Fibroblast of mammary gland (primary cell): ENCODE measurements at places on chromosomes 4 and X.

DNA sequence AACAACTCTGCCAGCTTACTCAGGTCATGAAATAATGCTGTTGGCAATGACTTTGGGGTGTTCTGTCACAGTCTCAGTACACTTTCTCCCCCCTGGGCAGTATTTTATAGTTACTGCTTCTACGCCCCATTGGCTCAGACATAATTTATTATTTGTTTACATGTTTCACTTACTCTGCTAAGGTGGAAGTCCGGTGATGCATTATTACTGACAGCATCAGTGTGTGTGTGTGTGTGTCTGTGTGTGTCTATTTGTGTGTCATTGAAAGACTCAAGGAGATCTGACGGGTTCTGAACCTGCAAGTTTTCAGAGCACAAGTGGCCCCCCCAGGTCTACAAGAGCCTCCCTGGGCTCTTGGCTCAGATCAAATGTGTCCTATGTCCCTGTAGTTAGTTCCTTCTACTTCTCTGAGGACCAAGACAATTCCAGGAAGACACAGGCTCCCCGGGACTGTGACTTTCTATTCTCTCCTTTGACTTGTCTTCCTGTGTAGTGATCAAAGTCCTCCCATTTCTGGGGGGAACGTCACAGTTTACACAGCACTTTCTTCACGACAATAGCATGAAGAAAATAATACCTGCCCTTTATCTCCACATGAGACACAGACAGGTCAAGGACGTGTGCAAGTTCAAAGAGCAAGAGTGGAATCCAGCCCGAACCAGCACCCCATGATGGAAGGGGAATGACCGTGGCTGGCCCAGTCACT, 283.7 kb upstream of the GATB start:
- no peak for DNase-seq

- no peak for DNase-seq
Measured at GRCh38 chrX:8728932-8729535, 2.9 kb downstream of the ANOS1 start.

- DNase-seq, result no peak
Measured at GRCh38 chr4:44684648-44685047, 6.4 kb downstream of the GUF1 start.

DNA sequence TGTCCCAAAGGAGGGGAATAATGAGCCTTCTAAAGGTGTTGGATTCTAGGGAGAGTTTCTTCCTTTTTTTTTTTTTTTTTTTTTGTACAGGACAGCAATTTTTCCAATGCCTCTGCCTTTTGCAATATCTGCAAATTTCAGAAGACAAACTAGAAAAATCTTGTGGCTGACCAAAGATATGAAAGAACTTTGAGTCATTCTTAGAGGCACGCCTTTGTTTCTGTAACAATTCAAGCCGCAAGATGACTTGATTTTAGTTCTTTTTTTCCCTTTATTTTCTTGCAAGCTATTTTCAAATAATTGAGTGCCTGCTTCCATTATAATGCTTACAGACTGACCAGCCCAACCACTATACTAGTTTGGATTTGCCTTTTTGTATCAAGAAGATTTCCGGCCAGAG, 47.6 kb upstream of the UXT start:
- DNase-seq, result peak; percentile 68

- DNase-seq, result peak; percentile 48
Measured at GRCh38 chr4:26217961-26218676, 102.7 kb upstream of the RBPJ start.

DNA sequence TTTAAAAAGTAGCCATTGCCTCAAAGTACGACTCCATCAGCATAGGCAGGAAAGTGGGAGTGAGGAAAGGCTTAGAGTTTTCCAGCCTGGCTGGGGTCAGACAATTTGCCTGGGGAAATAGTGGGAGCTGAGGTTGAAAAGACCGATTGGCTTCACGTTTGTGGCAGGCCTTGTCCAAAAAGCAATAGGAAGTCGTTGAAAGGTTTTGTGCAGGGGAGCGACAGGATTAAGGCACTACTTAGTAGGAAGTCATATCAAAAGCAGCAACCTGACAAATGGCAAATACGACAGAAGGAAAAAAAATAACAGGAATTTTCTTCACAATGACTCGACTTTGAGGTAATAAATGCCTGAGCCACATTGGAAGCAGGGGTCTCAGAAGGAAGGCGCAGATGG, 691 bp upstream of the EREG start:
- no peak for DNase-seq

GRCh38 chr4:10032625-10033024, 11.3 kb upstream of the SLC2A9 start:
- peak; percentile 84 for DNase-seq

GRCh38 chr4:99473131-99473530, 37.7 kb upstream of the C4orf17 start:
- peak; percentile 46 for DNase-seq

- no peak for DNase-seq
Measured at GRCh38 chr4:83753260-83753659, 217.4 kb downstream of the GPAT3 start.

DNA sequence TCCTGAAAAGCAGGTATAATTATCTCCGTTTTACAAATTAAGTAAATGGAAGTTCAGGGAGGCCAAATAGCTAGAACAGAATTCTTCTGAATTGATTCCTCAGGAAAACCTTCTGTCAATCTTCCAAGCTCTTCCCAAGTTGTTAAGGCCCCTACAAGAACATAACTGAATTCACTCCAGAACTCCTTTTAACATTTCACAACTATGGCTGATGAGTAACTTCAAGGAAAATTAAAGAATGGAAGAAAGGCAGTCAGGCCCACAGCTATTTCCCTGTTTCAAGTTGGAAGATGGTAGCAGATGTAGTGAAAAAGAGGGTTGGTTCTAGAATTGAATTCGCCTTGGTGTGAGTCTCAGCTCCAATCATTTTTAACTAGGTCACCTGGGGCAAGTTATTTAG, 15.9 kb downstream of the SETD7 start:
- peak; percentile 47 for DNase-seq

DNA sequence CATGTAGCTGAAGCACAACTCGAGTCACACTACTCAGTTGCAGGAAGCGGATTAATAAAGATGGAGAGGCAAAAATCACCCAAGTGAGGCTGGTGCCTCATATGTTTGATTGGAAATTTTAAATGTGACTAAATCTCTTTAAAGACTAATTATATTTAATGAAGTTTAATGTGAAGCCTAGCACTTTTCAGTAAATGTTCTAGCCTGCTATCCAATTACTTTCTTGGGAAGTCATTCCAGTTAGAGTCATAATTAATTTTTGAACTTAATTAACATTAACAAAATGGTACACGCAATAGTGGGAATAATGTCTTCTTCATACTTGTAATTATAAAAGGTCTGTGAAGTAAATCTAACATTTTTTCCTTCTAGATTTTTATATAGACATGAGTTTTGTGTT, 20.6 kb downstream of the F11 start:
- no peak for DNase-seq

- DNase-seq, result peak; percentile 46
Measured at GRCh38 chr4:98568941-98569663, 89.3 kb downstream of the TSPAN5 start.

GRCh38 chr4:53633608-53634007, 42.3 kb upstream of the LNX1 start:
- peak; percentile 69 for DNase-seq

DNA sequence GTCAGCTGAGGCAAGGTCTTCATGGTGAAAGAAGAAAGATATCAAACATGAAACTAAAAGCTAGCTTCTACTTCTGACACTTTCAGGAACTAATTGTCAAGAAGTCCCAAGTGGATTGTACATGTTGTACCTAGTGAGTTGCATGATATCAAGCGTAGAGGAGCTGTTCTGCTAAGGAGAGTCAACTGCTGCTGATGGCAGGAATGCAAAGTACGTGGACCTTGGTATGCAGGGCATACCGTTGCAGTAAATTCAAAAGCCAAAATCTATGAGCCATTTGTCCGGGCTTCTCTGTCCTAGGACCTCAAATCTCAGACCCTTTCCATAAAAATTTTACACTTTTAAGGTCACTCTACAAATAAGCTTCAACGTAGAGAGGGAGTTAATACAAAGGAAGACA, 446.2 kb downstream of the KCTD8 start:
- DNase-seq, result no peak

GRCh38 chr4:66376921-66377320, 706.6 kb upstream of the EPHA5 start:
- DNase-seq, result no peak

DNA sequence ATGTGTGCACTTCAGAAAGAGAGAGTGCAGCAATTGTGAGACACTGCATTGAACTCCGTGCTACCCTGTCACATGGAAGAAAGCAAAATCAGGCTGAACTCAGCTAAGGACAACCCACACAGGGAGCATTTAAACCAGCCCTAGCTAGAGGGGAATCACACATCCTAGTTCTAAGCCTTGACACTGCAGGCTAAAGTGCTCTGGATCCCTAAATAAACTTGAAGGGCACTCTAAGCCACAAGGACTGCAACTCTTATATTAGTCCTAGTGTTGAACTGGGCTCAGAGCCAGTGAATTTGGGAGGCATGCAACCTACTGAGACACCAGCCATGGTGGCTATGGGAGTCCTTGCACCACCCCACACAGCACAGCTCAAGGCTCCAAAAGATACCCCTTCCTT, 311.9 kb downstream of the OPHN1 start:
- DNase-seq, result no peak

DNA sequence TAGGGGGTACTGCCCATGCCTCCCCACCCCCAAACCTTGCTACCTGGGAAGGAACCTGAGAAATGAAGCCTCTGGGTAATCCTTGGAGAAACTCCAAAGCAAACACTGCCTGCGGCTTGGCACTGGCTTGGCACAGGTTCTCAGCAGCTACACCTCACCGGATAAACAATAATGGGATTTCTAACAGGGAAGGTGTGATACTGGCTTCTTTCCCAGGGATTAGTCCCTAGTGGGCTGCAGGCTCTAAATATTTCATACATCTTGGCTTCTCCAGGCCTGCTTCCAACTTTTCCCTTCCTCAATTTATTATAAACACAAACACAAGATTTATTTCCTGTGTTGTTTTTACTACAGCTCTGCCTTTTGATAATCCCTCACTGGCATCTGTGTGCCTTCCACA, 12.5 kb downstream of the SEC24D start:
- DNase-seq, result no peak

- peak; percentile 29 for DNase-seq
Measured at GRCh38 chr4:155999725-156000124, 46.1 kb upstream of the CTSO start.

DNA sequence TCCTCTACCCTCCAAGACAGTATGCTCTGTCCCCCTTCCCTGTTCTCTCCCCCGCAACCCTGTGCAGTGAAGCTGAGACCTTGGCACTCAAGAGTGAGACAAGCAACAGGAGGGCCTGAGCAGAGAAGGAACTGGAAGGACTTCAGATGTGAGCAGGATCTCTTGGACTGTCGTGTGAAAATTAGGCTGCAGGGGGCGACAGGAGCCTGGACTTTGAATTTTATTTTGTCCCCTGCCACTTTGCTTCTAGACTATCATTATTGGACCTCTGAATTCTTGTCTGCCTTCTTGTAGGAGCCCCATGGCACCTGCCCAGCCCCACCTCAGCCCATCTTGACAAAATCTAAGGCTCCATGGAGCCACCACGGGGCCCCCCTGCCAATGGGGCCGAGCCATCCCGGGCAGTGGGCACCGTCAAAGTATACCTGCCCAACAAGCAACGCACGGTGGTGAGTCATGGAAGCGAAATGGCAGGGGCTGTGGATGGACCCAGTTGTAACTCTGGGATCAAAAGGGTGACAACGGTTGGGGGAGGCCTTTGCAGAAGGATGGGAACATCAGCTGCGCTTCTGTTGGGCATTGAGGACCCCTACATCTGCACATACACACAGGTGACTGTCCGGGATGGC, 1.7 kb downstream of the ARAF start:
- peak; percentile 41 for DNase-seq

- DNase-seq, result peak; percentile 33
Measured at GRCh38 chr4:153933915-153934687, 145.2 kb upstream of the SFRP2 start.

- no peak for DNase-seq
Measured at GRCh38 chr4:140626661-140627376, 58.1 kb upstream of the UCP1 start.

- DNase-seq, result no peak
Measured at GRCh38 chr4:18435781-18436180, 414.2 kb upstream of the LCORL start.

DNA sequence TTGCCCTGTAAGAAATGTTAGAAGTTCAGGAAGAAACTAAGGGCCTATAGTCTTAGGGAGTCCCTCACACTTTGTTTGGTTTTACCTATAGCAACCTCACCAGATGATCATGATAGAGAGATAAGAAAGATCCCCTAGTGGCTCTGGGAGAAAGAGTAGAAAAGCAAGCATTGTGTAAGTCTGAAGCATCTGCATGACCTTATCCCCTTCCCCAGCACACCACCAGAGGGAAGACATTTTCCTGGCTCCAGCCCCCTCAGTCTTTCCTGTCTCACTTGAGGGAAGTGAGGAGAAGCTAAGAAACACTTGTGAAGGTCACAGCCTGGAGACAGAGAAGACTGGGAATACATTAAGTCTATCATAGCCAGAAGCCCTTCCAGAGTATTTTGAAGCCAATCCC, 154.0 kb downstream of the EVC2 start:
- no peak for DNase-seq

GRCh38 chr4:152935631-152936445, at the start of gene FHDC1:
Gene FHDC1, plus strand, starts transcription at chr4:152936323. Its CDS starts 6,735 bp downstream, at chr4:152943058.
- no peak for DNase-seq

- DNase-seq, result no peak
Measured at GRCh38 chrX:81202943-81203342, 1.0 kb downstream of the SH3BGRL start.

GRCh38 chr4:185859111-185859510, 47.1 kb upstream of the SORBS2 start:
- DNase-seq, result no peak

DNA sequence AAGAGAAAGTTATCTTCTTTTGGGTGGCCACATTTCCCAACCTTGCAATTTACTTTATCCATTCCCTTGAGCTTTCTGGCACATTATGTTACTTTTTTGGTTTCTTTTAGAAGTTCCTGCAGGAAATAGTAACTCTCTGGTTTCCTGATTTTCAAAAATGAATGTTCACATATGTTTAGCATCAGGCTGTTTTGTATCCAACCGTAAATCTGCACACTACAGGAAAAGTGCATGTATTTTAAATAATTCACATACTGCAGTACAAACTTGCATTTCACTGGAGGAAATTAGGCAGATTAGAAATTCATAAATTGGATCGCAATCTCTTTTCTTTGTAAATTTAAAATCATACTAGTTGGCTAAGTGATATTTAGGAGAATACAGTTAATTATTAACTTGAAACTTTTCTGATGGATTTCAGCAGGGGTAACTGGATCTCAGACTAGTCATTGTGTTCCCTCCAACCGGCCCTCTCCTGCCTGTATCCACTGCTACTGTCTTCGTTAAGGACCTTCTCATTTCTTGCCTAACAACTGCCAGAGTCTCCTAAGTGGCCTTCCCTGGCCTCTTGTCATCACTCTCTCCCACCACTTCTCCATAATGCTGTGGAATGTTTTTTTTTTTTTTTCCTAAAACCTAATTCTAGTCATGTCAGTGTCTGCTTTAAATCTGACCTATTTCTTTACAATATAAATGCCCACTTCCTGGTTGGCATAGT, 137.2 kb downstream of the UNC5C start:
- DNase-seq, result no peak

GRCh38 chrX:123489011-123489410, 243.8 kb downstream of the THOC2 start:
- peak; percentile 29 for DNase-seq
